ENCODE measurements at places on chromosomes 1 and 21. TPM values are rescaled to one million over a fixed set of nuclear protein-coding genes. Genes with fewer than 3 reads are reported as not detected.

DNA sequence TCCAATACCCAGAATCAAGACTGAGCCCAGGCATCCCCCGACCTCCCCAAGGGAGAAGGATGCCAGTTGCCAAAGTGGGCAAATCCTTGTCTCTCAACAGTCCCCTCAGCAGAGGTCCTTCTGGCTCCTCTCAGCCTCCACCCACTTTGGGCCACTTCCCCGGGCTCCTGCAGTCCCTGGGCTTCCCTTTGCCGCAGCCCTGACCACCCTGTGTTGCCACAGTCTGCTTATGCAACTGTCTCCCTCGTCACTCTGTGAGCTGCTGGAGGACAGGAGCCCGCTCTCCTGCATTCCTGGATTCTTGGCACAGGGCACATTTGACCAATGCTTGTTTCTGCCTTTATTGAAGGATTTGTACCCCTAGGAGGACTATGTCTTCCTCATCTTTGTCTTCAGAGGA lies 2.9 kb upstream of the LRP8 start:
- peak; percentile 22 for DNase-seq

GRCh38 chr1:9086045-9086444 lies 16.6 kb upstream of the SLC2A5 start:
- peak; percentile 83 for DNase-seq

- no peak for DNase-seq
Measured at GRCh38 chr1:150749720-150750311, 15.8 kb downstream of the CTSS start.

DNA sequence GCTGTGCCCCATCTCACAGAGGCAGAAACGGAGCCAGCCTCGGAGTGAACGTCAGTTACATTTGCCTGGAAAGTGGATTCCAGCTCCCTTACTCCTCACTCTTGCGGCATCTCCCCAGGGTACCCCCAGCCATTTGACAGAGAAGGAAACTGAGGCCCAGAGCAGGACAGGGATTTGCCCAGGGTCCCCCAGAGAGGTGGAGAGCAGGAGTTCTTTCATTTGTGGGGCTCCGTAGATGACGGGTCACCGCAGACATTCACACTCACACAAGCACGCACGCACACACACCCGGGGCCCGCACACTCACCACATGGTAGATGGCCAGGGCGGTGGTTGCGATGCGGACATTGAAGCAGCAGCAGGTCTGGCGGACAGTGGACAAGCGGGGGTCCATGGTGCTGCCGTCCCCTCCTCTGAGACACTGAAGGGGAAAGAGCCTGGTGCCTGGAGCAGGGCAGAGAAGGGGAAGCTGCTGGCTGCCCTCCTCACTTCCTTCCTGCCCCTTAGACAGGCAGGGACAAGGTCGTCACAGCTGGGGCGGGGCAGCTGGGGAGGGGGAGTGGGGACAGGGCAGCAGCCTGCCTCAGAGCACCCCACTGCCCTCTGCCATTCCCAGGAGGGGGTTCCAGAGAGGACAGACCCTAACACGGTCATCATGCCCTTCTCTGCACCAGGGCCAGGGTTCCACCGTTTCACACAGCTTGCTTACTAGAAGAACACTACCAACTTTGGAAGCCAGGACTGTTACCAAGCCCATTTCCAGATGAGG lies at the start of gene LAPTM5:
TSS of gene LAPTM5 (minus strand) at position 423 of the 769 bp plus-strand sequence. CDS start at position 394, 29 bp downstream.
- DNase-seq = no peak

- DNase-seq = peak; percentile 61
Measured at GRCh38 chr1:22204989-22205913, 62.4 kb upstream of the WNT4 start.

- DNase-seq = no peak
Measured at GRCh38 chr1:7912743-7913557, 27.7 kb downstream of the TNFRSF9 start.

DNA sequence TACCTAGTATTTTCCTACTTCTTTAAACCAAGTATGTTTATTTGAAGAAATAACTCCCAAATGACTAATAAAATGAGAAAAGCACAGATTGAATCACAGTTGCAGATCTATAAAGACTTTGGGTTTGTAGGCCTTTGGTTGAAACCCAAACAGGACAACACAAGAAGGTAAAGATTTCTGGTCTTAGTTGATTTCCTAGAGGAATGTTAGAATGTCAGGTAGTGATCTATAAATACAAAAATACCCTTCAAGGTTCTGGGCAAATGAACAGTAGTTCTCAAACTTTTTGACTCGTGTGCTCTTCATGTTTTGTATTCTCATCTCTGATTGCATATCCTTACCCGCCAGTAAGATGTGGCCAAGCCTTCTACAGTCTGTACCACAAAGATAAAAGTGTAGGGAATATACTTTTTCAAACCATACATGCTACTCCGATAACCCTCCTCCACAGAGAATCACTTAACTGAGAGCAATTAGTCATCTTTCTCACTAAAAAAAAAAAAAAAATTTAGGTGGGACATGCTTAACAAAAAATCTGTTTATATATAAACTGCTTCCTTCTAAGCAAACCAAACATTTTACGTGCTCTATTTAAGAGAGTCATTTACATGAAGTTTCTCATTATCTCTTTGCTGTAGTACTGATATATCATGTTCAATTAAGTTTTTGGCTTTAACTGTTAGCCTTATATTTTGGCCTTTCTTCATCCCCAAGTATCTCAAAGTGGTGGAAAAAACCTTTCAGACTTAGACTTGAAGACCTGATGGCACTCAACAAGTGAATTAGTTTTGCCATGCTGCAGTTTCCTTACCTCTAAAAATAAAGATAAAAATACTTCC lies 36.0 kb downstream of the CNIH4 start:
- DNase-seq = no peak

DNA sequence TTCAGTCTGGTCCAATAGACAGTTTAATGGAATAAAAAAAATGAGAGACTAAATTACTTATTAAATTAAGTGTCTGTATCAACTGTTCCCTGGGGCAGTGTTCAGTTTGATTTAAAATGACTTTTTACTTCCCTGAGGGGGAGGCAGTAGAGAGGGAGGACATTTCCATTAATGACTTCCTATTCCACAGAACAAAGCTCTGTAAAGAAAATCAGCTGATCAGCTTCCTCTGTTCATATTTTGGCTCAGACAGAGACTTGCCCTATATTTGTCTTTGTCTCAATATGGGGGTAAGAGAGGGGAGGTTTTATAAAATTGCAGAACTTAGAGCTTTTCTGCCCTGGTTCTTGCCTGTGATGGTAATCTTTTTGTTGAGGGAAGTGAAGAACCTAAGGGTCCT lies 8.4 kb downstream of the CFAP126 start:
- DNase-seq = no peak

RNU1-2 gene
- not detected for total RNA-seq

HAO2 gene
- not detected for total RNA-seq

- no peak for DNase-seq
Measured at GRCh38 chr1:245537992-245538391, 383.2 kb downstream of the KIF26B start.

FAM43B gene
- total RNA-seq = 3.5 TPM

DNA sequence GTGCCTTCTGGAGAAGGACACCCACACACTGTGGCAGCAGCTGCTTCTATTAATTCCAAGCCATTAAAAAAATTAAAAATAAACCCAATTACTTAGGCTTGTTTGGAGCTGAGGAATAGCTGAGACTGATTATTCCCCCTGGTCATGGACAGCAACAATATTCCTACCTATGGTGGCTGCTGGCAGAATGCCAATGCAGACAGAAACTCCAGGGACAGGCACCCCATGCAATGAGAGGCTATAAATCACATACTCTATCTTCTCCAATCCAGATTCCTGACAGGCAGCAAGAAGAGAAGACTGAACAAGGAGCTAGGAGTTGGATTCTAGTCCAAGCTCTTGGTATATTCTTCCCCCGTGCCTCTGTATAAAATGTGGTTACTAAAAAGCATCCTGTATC lies 275.4 kb upstream of the BEND5 start:
- DNase-seq = no peak

DNA sequence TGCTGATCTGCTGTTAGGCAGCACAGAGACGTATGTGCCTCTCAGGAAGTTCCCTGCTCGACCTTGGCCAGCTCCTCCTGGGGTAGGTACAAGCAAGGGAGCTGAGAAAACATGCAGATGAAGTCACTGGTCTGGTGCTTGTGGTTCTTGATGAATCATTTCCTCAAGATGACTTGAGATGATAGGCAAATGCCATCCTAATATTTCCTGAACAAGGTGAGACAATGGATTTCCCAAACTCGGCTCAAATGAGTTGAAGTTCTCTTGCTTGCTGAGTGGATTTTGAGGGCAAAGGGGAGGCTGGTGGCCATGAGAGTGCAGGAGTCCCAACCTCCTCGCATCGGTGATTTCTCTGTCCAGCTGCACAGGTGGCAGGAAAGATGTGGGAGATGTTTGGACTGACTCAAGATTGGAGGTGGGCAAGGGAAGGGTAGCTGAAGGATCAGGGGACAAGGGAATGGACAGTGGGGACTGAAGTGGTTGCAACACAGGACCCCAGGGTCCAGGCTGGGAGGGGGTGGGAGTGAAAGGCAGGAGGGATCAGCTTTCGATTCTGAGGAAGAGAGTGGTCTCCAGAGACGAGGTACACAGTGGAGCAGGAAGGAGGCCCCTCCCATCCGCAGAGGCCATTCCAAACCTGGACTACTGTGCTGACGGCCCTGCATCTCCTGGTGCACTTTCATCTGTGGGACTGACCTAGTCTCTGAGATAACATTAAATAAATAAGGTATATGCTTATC lies 63.9 kb downstream of the CAPN2 start:
- DNase-seq = peak; percentile 97

- peak; percentile 68 for DNase-seq
Measured at GRCh38 chr21:41482301-41482700, 25.7 kb downstream of the TMPRSS2 start.

OPTC gene
- not detected for total RNA-seq

TIE1 gene
- total RNA-seq = 3.3 TPM

GRCh38 chr1:234938135-234938534 lies 190.5 kb downstream of the TOMM20 start:
- DNase-seq = no peak

DNA sequence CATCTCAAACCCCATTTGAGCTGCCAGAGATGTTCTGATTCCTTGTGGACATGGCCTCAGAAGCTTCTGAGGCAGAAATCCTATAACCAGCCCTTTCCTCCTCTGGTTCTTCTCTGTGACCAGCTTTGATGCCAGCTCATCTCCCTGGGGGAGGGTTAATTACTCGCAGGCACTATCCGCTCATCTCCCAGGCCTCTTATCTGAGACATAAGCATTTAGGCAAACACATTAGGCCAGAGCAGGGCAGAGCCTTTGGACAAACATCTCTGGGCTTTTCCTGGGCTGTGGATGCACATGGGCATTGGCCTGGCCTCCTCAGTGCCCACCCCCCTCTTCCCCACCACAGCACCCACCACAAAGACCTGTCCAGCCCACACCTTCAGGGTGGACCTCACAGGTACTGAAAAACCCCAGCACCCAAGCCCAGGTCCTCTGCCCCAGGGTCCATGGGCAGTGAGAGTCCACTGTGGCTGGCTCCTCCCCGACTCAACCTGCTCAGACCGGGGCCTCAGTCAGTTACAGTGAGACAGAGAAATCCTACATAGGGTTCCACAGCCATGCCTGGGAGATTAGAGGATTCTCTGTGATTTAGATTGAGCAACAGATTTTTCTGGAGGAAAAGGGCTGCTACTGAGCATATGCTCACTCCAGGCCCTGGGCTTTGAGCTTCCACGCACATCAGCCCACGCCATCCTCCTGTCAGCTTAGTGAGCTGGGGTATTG lies 26.9 kb downstream of the IGSF21 start:
- DNase-seq = no peak

DNA sequence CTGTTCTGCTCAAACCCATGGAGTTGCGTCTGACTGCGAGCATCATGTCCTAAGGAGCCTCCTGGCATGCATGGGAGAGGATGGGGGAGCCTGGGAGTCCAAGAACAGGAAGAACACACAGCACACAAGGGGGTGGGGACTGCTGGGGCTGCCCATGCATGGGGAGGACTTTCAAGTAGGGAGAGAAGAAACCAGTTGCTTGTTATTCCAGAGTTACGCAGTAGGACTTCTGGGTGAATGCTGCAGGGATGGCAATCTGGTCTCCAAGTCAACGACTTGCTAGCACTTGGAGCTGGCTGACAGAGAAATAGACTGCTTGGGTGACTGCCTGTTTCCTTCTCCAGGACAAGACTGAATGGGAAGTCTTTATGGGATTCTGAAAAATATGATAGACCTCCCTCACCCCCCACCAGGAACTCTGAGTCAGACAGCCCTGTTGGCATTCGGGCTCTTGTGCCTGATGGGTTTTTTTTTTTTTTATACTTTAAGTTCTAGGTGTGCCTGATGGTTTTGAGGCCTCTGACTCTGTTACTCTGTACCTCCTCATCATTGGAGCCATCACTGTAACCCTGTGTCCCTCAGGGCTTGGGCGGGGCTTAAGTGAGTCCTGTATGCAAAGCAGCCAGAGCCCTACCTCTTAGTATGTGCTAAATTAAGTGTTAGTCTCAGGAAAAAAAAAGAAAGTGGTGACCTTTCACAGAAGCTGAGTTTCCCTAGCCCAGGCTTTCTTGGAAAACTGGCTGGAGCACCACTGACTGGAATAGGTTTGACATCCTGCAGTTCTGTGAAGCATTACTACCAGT lies 30.3 kb downstream of the MAP3K21 start:
- DNase-seq = peak; percentile 57

GRCh38 chr1:183368213-183369108 lies 49.7 kb downstream of the NMNAT2 start:
- DNase-seq = no peak

KPRP gene
- not detected for total RNA-seq

KIF21B gene
- 1.2 TPM for total RNA-seq

TMEM167B gene
- total RNA-seq = 44.8 TPM

DNA sequence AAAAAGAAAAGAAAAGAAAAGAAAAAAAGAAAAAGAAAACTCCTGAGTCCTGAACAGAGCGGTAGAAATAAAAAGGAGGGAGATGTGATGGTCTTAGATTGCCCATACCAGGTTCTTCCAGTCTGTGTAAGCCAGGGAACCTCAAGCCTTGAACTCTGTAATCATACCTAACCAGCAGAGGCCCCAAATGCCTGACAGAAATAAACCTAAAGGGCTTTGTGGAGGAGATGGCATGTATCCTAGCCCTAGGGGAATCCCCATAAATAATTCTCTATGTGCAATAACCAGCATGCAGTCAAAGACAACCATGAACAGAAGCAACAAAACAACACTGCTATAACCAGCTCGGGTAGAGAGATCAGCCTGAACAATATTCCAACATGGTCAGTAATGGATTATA lies 40.4 kb downstream of the USP48 start:
- DNase-seq = peak; percentile 9
